HCT116 (cell line): ENCODE measurements at places on chromosomes 7 and 10. TPM values are rescaled to one million over a fixed set of nuclear protein-coding genes. Genes with fewer than 3 reads are reported as not detected.

- H3K27me3 ChIP-seq: no peaks in the 10 kb centered on the region
- no peaks in the 10 kb centered on the region for H3K4me1 ChIP-seq
- H3K27ac ChIP-seq: no peak overlapping the region
These were observed 70.2 kb upstream of the PDE1C start for GRCh38 chr7:32140210-32140939.

GRCh38 chr7:11604505-11604904 is 227.5 kb downstream of the THSD7A start:
- H3K4me3 ChIP-seq: no peak overlapping the region
- no peak for DNase-seq
- no peak overlapping the region for H3K27ac ChIP-seq
- H3K36me3 ChIP-seq: no peaks in the 10 kb centered on the region
- H3K27me3 ChIP-seq: no peaks in the 10 kb centered on the region

- no peak overlapping the region for H3K27ac ChIP-seq
- no peaks in the 10 kb centered on the region for H3K36me3 ChIP-seq
- H3K4me1 ChIP-seq: peaks cover 4% of the 10 kb centered on the region; the same call in 1 of the 2 replicates
- DNase-seq: no peak
- peak overlapping the region; percentile 38 for H3K4me3 ChIP-seq
These were observed 15.9 kb upstream of the FAS start for GRCh38 chr10:88974446-88975376.

GRCh38 chr10:11876324-11876723 is 53.2 kb downstream of the PROSER2 start:
- peaks cover 79% of the 10 kb centered on the region for H3K4me1 ChIP-seq
- no peak for DNase-seq
- no peaks in the 10 kb centered on the region for H3K27me3 ChIP-seq
- peak overlapping the region; percentile 86 for H3K27ac ChIP-seq
- no peaks in the 10 kb centered on the region for H3K36me3 ChIP-seq

GRCh38 chr10:29514306-29514705 is 120.5 kb downstream of the SVIL start:
- no peaks in the 10 kb centered on the region for H3K4me1 ChIP-seq
- H3K36me3 ChIP-seq: no peaks in the 10 kb centered on the region; the same call in 1 of the 2 replicates
- no peak overlapping the region for H3K4me3 ChIP-seq
- H3K27ac ChIP-seq: no peak overlapping the region

DNA sequence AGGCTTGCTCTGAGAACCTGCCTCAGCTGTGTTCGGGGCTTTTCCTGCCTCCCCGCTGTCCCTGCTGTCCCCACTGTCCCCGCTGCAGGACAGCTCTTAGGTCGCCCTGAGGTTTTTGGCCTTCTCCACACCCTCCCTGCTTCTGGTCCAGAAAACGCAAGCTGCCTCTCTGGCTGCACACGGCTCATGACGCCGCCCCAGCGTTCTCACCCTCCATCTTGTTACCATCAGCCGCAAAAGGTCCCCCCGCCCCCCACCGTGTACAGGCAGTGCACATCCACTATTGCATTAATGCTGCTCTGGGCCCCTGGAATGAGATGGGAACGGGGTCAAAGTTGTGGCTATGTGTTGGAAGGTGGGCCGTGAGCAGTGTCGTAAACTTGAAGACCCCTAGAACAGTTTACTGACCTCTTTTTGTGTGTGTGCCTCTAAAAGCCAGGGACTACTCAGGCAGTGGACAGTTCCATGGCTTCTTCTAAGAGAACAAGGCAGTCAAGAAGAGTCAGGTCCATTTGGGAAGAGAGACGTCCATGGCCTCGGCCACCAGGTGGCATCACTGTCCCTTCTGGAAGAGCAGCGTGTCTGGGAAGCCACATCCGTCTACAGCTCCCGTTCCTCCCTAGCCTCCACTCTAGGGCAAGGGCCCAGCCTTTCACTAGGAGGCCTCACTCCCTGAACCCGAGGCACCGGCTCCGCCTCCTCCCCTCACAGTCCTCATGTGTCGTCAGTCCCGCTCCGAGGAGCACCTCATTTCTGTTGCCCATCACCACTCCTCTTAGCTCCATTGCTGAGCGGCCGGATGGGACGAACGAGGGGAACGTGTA is 38.5 kb upstream of the MKRN1 start:
- no peaks in the 10 kb centered on the region for H3K36me3 ChIP-seq
- DNase-seq: peak; percentile 86
- H3K4me3 ChIP-seq: no peak overlapping the region
- peaks cover 12% of the 10 kb centered on the region for H3K4me1 ChIP-seq
- H3K27me3 ChIP-seq: no peaks in the 10 kb centered on the region

GRCh38 chr7:28623105-28623730 is 210.9 kb downstream of the CREB5 start:
- DNase-seq: no peak
- H3K36me3 ChIP-seq: no peaks in the 10 kb centered on the region
- H3K27me3 ChIP-seq: no peaks in the 10 kb centered on the region
- no peak overlapping the region for H3K27ac ChIP-seq
- H3K4me3 ChIP-seq: no peak overlapping the region

DNA sequence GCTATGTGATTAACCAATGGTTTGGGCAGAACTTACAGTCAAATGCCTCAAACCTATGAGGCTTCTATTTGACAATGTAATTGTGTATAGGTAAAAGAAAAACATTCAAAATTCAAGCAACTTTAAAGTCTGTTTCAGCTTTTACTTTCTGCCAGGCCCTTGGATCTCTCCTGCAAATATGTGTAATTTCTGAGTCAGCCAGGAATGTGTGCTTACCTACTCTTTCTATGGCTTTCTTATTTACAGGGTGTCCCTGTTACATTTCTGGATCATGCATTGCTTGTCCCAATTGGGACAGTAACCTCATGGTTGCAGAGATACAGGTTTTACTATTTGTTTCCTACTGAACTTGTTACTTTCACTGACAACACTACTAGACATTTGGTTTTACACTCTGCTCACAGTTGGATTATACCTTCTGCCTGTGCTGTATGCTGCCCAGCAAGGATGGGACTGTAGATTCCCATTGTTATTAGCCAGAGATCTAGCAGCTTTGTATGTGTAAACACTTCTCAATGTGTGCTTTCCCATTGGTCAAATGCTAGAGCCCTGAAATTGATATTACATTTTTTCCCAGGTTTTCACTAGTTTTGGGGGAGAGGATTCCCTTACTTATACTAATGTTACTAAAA is 355.3 kb downstream of the ARL4A start:
- H3K27me3 ChIP-seq: no peaks in the 10 kb centered on the region
- peak; percentile 56 for DNase-seq
- H3K4me3 ChIP-seq: peak overlapping the region; percentile 51
- peaks cover 66% of the 10 kb centered on the region for H3K4me1 ChIP-seq
- peak overlapping the region; percentile 68; the same call in 1 of the 2 replicates for H3K27ac ChIP-seq

DNA sequence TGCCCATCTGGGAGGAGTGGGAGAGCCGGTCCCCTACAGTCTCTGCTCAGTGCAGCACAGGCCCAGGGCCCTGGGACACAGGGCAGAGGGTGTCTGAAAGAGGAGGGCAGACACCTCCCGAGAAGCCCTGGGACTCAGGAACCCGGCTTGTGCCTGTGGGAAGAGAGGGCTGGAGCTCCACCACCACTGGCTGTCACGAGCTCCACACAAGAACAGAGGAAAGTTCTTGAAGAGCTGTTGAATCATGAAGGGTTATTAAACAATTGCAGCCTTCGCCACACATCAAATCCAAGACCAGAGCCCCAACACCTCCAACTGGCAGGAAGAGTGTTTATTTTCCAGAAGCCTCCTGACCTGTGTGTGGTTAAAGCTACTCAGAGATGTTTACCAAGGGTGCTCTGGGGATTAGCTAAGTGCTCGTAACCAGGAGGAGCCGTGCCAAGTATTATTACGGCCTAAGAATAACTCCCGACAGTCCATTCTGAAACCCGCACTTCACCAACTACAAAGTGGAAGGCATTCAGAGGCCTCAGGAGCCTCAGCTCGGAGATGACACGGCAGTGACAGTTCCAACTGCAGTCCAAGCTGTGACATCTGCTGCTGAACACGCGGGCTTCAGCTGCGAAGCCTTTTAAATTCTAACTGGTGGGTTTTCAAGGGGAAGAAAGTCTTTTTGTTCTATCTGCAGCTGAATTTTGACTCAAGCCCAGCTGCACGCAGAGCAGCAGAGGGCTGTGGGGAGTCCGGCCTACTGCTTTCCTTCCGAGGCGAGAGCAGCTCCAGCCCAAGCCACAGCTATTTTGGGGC is 75.1 kb downstream of the MAD1L1 start:
- H3K27me3 ChIP-seq: no peaks in the 10 kb centered on the region
- no peak overlapping the region for H3K4me3 ChIP-seq
- H3K36me3 ChIP-seq: no peaks in the 10 kb centered on the region
- peaks cover 12% of the 10 kb centered on the region for H3K4me1 ChIP-seq

GRCh38 chr7:111749625-111750024 is 187.3 kb upstream of the IMMP2L start:
- H3K4me3 ChIP-seq: no peak overlapping the region
- no peak for DNase-seq
- H3K27ac ChIP-seq: no peak overlapping the region
- H3K4me1 ChIP-seq: no peaks in the 10 kb centered on the region

GRCh38 chr7:55188590-55189138 is 169.8 kb downstream of the EGFR start:
- peaks cover 20% of the 10 kb centered on the region for H3K4me1 ChIP-seq
- H3K27me3 ChIP-seq: no peaks in the 10 kb centered on the region
- no peak for DNase-seq
- H3K4me3 ChIP-seq: no peak overlapping the region
- H3K27ac ChIP-seq: no peak overlapping the region

GRCh38 chr10:98078774-98079173 is 48.4 kb upstream of the CRTAC1 start:
- no peak for DNase-seq
- H3K27ac ChIP-seq: no peak overlapping the region
- H3K4me3 ChIP-seq: no peak overlapping the region
- no peaks in the 10 kb centered on the region for H3K36me3 ChIP-seq

DNA sequence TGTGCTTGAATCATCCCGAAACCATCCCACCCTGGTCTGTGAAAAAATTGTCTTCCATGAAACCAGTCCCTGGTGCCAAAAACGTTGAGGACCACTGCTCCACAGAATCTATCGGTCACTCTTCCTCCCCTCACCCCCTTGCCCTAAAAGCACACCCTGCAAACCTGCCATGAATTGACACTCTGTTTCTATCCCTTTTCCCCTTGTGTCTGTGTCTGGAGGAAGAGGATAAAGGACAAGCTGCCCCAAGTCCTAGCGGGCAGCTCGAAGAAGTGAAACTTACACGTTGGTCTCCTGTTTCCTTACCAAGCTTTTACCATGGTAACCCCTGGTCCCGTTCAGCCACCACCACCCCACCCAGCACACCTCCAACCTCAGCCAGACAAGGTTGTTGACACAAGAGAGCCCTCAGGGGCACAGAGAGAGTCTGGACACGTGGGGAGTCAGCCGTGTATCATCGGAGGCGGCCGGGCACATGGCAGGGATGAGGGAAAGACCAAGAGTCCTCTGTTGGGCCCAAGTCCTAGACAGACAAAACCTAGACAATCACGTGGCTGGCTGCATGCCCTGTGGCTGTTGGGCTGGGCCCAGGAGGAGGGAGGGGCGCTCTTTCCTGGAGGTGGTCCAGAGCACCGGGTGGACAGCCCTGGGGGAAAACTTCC is 784 bp upstream of the SERPINE1 start:
- H3K4me3 ChIP-seq: no peak overlapping the region
- peak overlapping the region; percentile 57 for H3K27ac ChIP-seq
- H3K4me1 ChIP-seq: peaks cover 75% of the 10 kb centered on the region
- H3K27me3 ChIP-seq: no peaks in the 10 kb centered on the region

GRCh38 chr7:150978126-150978789 is at the start of gene KCNH2:
Gene KCNH2, minus strand, starts transcription at chr7:150978321. Its CDS starts 408 bp downstream, at chr7:150977913.
- H3K27me3 ChIP-seq: peaks cover 35% of the 10 kb centered on the region; the same call in 1 of the 2 replicates
- H3K27ac ChIP-seq: peak within 1 kb of the TSS; percentile 55; the same call in 1 of the 2 replicates
- DNase-seq: no peak
- no peaks in the 10 kb centered on the region for H3K36me3 ChIP-seq
- peaks cover 51% of the 10 kb centered on the region for H3K4me1 ChIP-seq
- H3K4me3 ChIP-seq: peak within 1 kb of the TSS; percentile 75

DNA sequence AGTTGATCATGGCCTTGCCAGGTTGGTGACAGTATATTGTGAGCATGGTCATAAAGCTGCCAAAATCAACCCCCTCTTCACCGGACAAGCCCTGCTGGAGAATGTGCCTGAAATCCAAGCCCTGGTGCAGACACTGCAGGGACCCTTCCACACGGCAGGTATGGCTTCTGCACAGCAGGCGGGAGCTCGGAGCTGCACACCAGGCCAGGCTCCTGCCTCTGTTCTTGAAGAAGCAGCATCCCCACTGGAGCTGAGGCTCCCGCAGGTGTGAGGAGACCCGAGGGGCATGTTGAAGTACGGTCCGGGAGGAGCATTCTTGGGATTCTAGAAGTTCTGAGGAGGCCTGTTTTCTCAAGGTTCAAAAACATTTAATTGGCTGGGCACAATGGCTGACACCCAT is 12.7 kb downstream of the DHTKD1 start:
- H3K4me1 ChIP-seq: peaks cover 16% of the 10 kb centered on the region
- H3K4me3 ChIP-seq: no peak overlapping the region
- DNase-seq: no peak
- H3K27ac ChIP-seq: peak overlapping the region; percentile 33
- H3K27me3 ChIP-seq: no peaks in the 10 kb centered on the region

DNA sequence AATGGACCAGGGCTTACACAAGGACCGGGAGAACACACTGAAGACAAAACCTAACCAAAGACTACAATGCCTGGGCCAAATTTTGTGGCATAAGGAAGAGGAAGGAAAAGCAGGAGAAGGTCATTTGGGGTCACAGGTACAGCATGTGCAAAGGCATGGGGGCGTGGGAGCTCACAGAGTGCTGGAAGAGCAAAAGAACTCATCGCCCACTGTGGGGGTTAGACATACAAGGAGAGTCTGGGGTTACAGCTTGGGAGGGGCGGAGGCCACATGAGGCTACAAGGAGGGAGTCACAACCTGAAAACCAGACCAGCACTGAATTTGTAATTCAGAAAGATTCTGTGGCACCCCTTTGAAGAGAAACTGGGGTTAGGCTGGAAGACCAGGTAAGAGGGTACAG is 9.7 kb downstream of the PUS7 start:
- no peak overlapping the region for H3K27ac ChIP-seq
- no peaks in the 10 kb centered on the region for H3K27me3 ChIP-seq
- H3K4me1 ChIP-seq: 0 out of 2 replicates have a peak, but pooled peaks cover 3% of the 10 kb centered on the region
- no peak overlapping the region for H3K4me3 ChIP-seq

DNA sequence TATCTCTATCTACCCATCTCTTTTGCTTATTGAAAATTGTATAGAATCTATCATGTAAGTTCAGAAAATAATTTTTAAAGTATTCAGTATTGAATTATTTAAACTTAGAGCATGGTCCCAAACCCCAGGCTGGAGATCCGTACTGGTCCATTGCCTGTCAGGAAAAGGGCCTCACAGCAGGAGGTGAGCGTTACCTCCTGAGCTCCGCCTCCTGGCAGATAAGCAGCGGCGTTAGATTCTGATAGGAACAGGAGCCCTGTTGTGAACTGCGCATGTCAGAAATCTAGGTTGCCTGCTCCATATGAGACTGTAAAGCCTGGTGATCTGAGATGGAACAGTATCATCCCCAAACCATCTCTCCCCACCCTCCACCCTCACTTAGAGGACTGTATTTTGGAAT is 266.0 kb upstream of the CNTNAP2 start:
- H3K4me1 ChIP-seq: no peaks in the 10 kb centered on the region
- H3K27ac ChIP-seq: no peak overlapping the region
- no peak overlapping the region for H3K4me3 ChIP-seq
- H3K36me3 ChIP-seq: no peaks in the 10 kb centered on the region
- DNase-seq: no peak

The FAM25C gene
- not detected for total RNA-seq

The OR6V1 gene
- not detected for total RNA-seq

The IDE gene
- 55.8 TPM for total RNA-seq

The ADAMTS14 gene
- 13.2 TPM for total RNA-seq

The METTL27 gene
- total RNA-seq: 30.4 TPM

The ANKRD1 gene
- total RNA-seq: not detected

The PTF1A gene
- not detected for total RNA-seq
